Uterus (tissue), 4 donors: ENCODE measurements at places on chromosomes 16 and 17.
A peak's percentile ranks its signal among the peaks of the same experiment; 100 is the strongest.

GRCh38 chr16:84511180-84511800, 6.8 kb upstream of the MEAK7 start:
- peak; percentile 88 for DNase-seq

- no peak for DNase-seq
Observed at GRCh38 chr16:64276646-64277045, 845.2 kb downstream of the CDH11 start.

DNA sequence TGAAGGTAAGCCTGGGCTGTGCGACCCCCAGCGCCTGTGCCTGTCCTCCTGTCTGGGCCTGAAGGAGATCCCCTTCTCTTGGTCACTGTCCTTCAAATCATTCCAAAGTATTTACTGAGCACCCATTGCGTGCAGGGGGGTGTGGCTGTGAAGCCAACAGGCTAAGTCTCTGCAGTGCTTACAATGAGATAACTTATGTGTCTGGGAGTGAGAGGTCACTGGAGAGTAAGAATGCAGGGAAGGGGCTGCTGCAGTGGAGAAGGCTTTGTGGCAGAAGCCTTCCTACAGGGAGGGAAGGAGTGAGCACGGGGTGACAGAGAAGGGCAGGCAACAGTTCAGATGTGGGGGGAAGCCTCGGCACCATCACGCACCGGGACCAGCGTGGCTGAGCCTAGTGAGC, 11.2 kb upstream of the SMIM5 start:
- DNase-seq, result no peak

- DNase-seq, result no peak
Observed at GRCh38 chr16:28167221-28167620, 44.5 kb downstream of the XPO6 start.

DNA sequence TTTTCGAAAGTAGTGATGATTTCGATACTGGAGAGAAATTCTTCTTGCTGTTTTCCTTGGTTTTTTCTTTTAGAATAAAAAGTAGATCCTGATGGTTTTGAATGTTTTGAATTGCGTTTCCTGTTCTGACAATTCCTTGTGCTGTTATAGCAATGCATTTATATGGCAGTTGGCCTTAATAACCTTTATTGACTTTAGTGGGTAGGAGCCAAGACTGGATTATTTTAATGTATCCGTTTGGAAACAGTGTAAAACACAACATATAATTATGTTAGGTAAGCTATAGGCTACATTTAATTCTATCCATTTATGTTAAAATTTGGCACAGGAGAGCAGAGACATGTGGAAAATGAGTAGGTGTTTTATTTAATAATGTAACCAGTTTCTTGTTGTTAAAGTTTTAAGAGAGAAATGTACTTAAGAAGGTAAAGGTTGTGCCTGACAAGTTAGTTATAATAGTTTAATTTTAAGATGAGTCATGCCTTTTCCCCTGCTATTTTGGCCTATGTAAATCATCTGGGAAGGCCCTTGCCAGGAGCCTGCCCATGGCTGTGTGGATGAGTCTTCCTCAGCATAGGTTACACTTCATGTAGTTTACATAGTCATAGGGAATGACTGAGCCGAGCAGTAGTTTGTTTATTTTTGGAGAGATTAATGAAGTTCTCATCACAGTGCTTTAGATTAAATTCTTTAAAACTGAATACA, 189.9 kb downstream of the FTO start:
- DNase-seq, result peak; percentile 20
